Glomerular endothelial cell (primary cell): ENCODE measurements at places on chromosomes 11 and 22.

GRCh38 chr22:30940685-30941362, 27.8 kb downstream of the MORC2 start:
- DNase-seq, result no peak

DNA sequence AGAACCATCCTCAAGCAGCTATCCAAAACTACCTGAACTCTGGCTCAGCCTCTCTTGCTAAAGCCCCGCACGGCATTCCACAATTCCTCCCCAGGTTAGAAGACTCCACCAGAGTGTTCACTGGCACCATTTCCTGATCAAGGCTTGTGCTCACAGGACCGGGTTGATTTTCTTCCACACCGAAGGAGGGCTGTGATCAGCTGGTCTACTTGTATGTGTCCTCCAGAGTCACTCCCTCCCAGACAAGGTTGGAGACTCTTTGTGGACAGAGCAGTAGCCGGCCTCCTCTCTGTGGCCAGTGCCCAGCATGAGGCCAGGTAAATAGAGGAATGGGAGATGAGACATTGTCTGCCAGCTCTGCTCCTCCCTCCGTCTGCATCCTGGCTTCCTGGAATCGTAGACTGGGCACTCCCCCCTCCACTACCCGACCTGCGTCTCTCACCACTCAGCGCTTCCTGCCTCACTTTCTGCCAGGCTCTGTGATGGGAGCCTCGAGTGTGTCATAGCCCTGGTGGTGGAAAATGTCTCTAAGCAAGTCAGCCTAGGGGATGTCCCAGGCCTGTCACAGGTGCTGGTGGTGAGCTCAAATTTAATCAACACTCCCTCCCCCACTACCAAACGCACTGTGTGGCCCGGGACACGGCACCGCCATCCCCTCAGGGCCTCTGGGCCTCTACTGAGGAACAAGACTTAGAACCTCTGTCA, 12.5 kb upstream of the TMPRSS6 start:
- DNase-seq, result no peak

- DNase-seq, result no peak
These were observed 80.2 kb downstream of the DSCAML1 start for GRCh38 chr11:117716521-117717440.

- DNase-seq, result no peak
These were observed 130.5 kb downstream of the MORC2 start for GRCh38 chr22:30838111-30838510.

DNA sequence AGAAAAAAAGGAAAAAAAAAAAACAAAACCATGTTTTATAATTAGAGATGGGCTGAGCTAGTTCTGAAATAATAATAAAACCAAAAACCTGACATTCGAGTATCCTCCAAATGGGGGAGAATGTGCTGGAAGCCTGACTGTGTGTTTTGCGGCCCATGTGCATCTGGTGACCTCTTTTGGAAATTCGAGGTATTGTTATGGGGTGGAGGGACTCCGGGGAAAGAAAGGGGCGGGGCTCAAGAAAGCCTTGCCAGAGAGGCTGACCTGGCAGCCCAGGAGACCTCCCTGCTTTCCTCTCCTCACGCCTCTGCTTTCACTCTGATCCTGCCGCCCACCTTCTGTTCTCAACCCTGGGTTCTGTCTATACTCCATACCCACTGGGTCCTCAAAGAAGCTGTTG, 72.9 kb downstream of the CTTN start:
- DNase-seq, result no peak
